ENCODE measurements at places on chromosomes 13 and 19.

DNA sequence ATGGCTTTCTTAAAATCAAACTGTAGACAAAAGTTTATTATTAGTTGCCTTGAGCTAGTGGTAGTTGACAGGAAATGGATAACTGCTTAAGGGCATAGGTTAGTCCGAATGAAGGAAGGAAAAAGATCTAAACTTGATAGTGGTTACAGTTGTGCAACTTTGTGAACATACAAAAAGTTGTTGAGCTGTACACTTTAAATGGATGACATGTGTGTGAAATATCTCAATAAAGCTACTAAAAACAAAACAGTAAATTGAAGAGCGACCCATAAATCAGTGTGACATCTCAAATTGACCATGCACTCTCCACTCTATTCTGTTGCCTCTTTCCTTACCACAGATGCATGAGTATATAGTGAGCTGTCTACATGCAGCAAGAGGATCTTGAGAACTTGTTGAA is 1757.8 kb downstream of the PCDH9 start:
- no peak for DNase-seq

DNA sequence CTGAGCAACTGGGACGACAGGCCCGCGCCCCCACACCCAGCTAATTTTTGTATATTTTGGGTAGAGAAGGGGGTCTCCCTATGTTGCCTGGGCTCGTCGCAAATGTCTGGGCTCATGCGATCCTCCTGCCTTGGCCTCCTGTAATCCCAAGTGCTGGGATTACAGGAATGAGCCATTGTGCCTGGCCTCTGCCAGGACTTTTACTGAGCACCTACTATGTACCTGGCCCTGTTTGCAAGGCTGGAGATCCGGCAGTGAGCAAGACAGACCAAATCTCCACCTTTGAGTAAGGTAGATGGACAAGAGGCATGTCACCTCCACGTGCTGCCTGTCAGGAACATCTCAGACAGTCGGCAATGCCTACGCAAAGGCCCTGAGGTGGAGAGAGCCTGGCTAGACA is 6.9 kb downstream of the FKBP8 start:
- DNase-seq, result no peak

GRCh38 chr13:29499506-29500165 is 95.9 kb downstream of the SLC7A1 start:
- no peak for DNase-seq

DNA sequence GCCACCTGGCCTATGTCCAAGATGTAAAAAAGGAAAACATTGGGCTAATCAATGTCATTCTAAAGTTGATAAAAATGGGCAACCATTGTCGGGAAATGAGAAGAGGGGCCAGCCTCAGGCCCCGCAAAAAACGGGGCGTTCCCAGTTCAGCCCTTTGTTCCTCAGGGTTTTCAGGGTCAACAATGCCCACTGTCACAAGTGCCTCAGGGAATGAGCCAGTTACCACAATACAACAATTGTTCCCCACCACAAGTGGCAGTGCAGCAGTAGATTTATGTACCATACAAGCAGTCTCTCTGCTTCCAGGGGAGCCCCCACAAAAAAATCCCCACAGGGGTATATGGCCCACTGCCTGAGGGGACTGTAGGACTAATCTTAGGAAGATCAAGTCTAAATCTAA is 112.5 kb downstream of the ZNF486 start:
- DNase-seq, result no peak

- DNase-seq, result no peak
Observed at GRCh38 chr13:50686551-50686950, 156.9 kb downstream of the DLEU7 start.

GRCh38 chr13:97246596-97247158 is 24.5 kb downstream of the MBNL2 start:
- DNase-seq, result no peak

- DNase-seq, result no peak
Observed at GRCh38 chr13:84238381-84238780, 356.1 kb upstream of the SLITRK1 start.

DNA sequence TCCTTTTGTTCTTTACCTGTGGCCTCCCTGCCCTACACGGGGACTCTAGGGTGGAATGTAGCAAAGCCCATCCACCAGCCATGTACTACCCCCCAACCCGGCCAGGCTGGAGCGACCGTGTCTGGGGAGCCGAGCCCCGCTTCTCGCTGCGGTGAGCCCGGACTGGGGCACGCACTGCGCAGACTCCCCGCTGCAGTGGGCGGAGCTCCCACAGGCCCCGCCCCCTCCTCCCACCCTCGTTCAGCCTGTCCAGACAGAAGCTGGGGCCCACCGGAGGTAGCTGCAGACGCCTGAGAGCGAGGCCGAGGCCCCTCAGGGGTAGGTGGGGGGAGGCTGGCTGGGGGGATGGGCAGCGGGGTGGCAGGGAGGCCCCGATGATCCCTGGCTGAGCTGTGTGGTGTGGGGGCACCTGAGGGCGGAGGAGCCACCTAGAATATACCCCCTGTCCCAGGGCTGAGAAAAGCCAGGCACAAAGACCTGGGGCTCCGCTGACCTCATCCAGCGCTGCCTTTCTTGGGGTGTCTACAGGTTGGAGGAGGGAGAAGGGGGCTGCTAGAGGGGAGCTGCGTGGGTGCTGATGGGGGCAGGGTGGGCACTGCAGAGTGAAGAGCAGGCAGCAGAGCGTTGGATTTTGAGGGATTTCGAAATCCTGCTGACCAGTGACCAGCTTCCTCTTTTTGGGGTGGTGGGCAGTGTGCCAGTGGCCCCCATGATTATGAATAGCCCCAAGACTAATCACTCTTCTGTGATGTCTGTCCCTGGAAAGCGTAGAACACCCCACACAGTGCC is 17.3 kb downstream of the PLD3 start:
- DNase-seq, result no peak

GRCh38 chr13:21949818-21950429 is 279.1 kb downstream of the FGF9 start:
- no peak for DNase-seq

DNA sequence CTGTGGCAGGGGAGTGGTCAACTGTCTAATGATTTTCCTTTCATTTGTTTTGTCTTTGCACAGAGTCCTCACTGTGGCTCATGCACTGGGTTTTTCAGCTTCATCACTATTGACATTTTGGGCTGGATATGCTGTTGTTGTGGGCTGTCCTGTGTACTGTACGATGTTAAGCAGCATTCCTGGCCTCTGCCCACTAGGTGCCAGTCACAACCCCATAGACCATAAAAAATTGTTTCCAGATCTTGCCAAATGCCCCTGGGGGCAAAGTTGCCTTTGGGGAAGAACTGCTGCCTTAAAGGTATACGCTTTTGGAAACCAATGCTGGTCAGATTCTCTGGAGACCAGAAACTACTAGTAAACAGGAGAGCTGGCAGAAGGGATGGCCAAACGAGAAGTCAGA is 310.4 kb downstream of the SPRY2 start:
- no peak for DNase-seq

- DNase-seq, result no peak
Observed at GRCh38 chr13:108346376-108346775, 76.9 kb downstream of the TNFSF13B start.

DNA sequence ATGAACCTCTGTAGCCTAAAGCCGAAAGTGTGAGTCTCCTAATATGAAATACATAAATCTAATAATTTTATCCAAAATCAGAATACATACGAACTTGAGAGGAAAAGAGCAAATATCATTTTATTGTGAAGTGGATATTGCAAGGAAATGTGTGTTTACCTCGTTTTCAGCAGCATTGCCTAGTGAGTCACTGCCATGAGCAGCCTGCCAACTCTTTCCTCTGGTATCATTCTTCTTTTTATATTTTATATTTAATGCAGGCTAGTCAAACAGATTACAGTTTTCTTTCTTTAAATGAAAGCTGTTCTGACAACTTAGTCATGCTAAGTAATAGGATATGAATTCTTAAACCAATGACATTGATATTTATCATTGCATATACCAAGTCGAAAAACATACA is 44.2 kb downstream of the EDNRB start:
- DNase-seq, result no peak

GRCh38 chr13:48575031-48575430 is 42.2 kb upstream of the RCBTB2 start:
- DNase-seq, result no peak

DNA sequence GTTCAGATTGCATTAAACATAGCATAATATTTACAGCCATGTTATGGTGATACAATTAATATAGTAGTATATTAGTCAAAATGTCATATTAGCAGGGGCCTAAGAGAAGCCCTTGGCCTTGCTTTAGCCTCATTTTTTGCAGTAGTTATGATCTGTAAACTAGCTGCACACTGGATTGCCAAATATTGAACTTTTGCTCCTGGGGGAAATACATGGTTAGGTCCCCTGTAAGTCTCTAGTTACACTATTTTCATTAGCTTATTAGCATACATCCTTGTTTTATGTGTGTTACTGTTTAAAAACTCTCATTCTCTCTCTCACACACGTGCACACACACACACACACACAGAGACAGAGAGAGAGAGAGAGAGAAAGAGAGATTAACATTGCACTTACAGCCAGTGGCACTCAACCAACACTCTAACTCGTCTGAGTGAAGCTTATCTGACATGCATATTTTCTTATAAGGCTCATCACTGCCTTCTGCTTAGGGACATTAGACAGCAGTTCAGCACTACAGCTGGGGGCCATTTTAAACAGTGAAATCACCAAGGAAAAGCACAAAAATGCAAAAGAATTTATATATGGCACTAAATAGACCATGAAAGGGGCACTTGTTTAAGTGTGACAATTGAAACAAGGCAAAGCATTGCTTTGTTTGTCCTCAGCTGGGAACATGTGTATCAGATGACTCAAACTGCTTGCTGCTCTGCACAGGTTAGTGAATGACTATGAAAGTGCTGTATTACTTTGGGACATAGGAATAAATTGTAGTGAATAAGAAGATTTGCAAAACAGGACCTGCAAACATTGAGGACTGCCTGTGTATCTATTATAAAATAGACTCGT is 278.7 kb downstream of the GPC6 start:
- no peak for DNase-seq

- DNase-seq, result no peak
Observed at GRCh38 chr13:73038064-73038463, 20.7 kb upstream of the KLF5 start.

GRCh38 chr13:112724788-112725345 is 35.0 kb downstream of the ATP11A start:
- no peak for DNase-seq

DNA sequence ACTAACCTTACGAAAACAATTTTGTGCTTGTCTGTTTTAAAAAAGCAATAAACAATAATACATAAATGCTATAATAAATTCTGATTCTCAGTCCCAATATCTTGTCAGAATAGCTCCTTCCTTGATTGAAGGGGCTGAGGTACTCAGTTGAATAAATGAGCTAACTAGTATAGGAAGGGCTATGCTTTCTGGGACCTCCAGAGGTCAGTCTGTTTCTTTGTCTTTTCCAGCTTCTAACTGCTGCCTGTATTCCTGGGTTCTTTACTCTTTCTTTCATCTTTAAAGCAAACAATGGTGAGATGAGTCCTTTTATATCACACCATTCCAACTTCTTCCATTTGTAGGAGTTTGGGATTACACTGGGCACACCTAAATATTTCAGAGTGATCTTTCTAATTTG is 1297.0 kb upstream of the ATXN8OS start:
- no peak for DNase-seq

- no peak for DNase-seq
Observed at GRCh38 chr13:80529734-80530133, 188.8 kb upstream of the SPRY2 start.

- no peak for DNase-seq
Observed at GRCh38 chr13:59774491-59774971, 389.2 kb downstream of the DIAPH3 start.

DNA sequence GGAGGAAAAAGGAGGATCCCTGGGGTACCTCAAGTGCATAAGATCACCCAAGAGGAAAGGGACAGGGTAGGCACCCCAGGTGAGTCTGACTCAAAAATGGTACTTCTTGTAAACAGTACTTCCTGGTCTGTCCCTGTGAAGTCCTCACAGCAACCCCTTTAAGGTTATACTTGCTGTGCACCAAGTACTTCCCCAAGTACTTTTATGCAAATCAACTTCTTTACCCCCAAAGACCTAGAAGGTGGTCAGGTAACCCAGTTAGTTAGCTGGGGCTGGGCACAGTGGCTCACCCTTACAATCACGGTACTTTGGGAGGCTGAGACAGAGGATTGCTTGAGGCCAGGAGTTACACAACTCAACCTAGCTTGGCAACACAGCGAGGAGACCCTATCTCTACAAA is 2.5 kb downstream of the CALR start:
- DNase-seq, result no peak

DNA sequence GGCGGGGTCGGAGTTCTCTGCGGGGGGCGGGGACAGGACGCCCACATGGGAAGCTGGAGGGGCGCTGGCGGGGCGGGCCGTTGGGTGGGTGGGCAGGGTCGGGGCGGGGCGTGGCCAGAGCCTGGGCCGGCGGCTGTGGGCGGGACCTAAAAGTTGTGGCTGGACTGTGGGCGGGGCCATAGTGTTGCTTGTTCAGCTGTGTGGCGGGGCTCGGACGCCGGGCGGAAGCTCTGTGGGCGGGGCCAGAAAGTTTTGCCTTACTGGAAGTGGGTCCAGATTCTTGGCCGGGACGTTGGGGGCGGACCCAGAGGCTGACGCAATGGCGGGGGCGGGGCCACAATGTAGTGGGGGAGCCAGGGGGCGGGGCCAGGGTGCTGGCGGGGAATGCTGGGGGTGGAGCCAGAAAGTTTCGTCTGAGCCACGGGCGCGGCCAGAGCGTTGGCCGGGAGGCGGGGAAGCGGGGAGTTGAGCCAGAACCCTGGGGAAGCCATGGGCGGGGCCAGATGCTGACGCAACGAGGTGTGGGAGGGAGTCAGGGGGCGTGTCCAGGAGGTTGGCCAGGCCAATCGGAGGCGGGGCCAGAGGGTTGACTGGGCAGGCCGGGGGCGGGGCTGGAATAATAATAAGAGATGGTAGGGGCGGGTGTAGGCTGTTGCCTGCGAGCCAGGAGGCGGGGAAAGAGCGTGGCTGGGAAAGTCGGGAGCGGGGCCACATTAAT is 527 bp downstream of the CCDC9 start:
- peak; percentile 99 for DNase-seq

- DNase-seq, result no peak
Observed at GRCh38 chr19:55472463-55472862, 4.0 kb upstream of the ZNF628 start.

DNA sequence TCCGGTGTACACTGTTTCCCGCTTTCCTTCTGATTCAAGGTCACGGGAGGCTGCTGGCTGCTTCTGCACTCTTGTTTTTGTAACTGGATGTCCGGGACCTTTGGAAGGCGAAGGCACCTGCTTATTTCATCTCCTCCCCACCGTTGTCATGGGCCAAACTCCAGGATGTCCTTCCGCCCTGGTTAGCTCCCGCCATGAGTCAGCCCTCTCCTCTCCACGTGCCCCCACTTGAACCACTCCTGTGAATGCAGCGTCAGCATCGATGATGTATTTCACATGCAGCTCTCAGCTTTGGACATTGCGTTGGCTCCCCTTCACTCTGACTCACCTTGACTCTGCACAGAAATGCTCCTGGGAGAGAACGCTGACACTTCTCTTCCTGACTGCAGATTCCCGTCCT is 5.5 kb upstream of the GALP start:
- DNase-seq, result no peak

- no peak for DNase-seq
Observed at GRCh38 chr13:105184201-105184600, 1351.3 kb downstream of the EFNB2 start.

Measured in NCI-H446 treated with DMSO at 0.1 percent for 48 hours (cell line).